NCI-H524 (cell line): ENCODE measurements at places on chromosomes 5 and 9.

DNA sequence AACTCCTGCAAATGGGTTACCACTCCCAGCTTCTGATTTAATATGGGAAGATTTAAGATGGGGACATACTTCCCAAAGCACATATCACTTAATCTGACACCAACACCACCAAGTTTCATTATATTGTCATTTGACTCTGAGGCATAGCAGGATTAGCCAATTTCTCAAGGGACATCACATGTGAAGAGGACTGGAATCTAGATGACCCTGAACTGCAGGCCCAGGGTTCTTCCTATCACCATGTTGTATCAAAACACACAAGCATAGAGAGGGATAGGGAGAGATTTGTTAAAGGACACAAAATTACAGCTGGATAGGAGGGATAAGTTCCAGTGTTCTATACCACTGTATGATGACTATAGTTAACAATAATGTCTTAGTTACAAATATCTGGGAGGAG is 168.3 kb upstream of the PPP2R2B start:
- no peak for DNase-seq

DNA sequence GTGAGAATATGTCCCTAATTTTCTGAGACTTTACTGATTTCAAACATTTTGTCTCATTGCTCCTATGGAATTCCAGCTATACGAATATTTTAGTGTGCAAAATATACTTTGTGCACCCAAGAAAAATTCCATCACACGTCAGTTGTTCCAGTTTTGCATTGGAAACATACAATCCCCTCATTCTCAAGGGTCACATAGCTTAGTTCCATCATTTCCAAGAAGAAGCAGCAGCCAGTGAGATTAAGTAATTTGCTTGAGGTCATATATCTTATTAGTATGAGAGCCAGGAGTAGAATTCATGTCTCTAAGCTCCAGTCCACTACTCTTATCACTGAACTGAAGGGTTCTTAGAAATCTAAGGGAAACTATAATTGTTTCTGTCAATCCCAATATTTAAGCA is 746.7 kb upstream of the C9orf72 start:
- peak; percentile 42 for DNase-seq

DNA sequence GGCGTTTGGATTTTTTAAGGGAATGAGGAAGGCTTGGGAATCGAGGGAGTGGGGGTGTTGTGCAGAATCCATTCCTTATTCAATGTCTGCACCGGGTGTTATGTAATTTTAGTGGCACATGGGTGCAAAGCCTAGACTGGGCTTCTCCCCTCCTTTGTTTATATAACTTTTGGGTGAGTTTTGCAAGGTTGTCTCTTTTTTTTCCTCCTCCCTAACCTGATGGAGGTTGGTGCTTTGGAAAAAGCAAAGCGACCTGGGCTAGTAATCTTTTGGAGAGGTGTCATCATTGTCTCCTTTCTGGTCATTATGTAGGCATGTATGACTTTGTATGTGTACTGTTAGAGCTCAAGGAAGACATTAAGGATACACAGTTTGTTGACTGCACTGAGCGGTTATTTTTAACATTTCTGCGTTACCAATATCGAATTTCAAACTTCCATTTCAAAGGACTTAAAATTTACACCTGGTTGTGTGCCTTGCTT is 3.1 kb downstream of the SMARCA2 start:
- peak; percentile 28 for DNase-seq

DNA sequence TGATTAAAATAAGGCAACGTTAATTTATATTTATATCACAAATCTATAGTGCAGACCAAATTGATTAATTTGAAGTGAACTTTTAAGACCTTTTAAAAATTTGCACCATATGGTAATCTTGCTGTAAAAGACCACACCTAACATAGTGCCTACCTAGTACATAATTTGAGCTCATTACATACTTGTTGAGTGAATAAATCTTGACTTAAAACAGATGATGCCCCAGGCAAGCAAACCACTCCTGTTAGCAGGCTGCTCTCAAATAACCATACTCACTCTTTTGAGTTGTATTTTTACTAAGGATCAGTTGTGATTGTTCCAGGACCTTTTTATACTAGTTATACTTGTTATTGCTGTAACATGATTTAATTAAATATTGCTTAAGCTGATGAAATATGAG is 27.2 kb downstream of the CMYA5 start:
- no peak for DNase-seq

DNA sequence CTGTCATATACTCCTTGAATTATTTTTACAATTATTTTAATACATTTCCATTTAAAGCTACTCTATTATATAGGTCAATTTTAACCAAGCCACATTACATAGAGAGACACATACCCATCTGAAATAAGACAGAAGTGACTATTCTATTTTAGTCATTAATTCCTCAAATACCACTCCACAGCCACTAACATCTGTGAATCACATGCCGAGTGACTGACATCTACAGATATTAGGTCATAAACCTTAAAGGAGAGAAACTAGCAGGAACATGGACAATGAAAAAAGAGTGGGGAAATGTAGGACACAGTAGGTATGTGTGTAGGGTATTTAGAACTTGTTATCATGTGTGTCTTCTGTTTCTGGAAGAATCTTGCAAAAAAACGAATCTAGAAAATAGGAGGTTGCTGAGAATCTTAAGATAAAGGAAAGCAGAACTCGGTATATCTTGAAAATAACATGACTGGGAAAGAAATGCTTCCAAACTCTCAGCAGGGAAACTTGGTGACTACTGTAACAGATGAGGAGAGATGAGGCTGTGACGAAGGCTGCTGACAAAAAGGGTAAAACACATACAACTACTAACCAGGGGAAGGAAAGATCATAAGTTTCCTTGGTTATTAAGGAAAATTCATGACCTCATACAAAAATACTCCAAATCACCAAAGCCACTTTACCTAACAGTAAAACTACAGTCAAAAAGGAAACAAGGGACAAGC is 84.6 kb downstream of the PLPP1 start:
- no peak for DNase-seq

- DNase-seq: no peak
Measured at GRCh38 chr9:89680547-89681467, 76.0 kb downstream of the GADD45G start.

- DNase-seq: no peak
Measured at GRCh38 chr9:84123648-84124406, 143.2 kb downstream of the RMI1 start.

GRCh38 chr5:138961221-138961620 is 86.1 kb upstream of the LRRTM2 start:
- DNase-seq: peak; percentile 37

GRCh38 chr9:105118636-105119035 is 125.8 kb upstream of the SLC44A1 start:
- DNase-seq: no peak

- DNase-seq: peak; percentile 10
Measured at GRCh38 chr5:126499853-126500342, 76.7 kb downstream of the GRAMD2B start.

DNA sequence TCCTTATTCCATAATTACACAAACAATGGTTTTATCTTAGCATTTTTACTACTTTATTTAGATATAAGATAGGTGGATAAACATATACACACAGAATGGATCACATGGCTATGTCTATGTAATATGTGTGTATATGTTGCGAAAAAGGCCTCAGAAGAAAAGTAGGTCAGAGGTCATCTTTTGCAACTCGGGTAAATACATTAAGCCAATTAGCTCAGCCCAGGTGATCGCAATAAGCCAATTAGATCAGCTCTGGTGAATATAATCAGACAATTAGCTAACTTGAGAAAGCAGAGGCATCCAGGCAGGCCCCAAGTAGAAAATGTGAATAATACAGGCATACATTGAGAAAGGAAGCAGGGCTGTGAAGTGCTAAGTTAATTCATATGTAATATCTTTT is 24.3 kb downstream of the SLCO4C1 start:
- DNase-seq: no peak

DNA sequence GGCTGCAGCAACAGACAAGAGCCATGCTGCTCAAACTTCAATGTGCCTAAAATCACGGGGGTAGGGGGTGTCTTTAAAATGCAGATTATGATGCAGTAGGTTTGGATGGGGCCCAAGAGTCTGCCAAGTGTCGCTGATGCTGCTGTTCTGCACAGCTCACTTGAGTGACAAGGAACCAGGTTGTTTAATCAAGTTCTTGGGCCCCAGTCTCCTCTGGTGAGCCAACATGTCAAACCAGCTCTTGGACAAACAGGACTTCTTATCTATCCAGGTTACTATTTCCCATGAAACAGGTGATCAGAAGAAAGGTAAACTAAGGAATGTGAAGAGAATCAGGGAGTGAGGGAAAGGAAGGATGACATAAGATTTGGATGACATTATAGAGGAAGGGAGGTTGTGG is 78.0 kb downstream of the APBA1 start:
- no peak for DNase-seq

DNA sequence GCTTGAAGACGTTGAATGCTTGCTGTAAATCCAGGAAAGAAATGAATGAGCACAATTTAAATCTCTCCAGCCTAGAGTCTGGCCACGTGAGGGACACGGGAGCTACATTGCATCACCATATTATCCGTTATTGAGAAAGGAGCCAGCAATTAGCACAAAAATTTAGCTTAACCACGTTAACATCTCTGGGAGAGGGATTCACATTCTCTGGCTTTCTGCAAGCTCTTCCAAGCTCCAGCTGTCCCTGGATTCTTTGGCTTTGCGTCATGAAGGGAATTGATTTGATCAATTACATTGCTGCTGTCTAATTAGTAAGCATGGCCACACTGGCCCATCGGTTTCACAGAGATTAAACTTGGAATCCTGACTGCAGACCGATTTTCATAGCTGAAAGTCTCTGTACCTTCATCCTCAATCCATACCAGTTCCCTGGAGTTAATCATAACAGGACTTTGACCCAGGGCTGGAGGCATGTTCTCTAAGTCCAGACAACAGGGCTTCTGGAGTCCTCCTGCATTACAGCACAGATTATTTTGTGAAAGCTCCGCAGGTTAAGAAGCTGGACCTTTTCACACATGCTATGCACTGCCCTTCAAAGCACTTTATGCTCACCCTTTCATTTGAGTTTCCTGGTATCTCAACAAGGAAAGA is 31.6 kb downstream of the ADRA1B start:
- no peak for DNase-seq

DNA sequence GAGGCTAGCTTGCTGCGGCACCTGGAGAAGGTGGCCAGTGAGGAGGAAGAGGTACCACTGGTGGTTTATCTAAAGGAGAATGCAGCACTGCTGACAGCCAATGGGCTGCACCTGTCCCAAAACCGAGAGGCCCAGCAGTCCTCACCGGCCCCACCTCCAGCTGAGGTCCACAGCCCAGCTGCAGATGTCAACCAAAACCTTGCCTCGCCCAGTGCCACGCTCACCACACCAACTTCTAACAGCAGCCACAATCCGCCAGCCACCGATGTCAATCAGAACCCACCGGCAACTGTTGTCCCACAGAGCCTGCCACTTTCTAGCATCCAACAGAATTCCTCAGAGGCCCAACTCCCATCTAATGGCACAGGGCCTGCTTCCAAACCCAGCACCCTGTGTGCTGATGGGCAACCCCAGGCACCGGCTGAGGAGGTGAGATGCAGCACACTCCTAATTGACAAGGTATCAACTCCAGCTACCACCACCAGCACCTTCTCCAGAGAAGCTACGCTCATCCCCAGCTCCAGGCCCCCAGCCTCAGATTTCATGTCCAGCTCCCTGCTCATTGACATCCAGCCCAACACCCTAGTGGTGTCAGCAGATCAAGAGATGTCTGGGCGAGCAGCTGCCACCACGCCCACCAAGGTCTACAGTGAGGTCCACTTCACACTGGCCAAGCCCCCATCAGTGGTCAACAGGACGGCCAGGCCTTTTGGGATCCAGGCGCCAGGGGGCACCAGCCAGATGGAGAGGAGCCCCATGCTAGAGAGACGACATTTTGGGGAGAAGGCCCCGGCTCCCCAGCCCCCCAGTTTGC is 8.0 kb downstream of the SYNPO start:
- DNase-seq: no peak

- no peak for DNase-seq
Measured at GRCh38 chr9:92405818-92406217, 1.4 kb upstream of the OGN start.

- DNase-seq: no peak
Measured at GRCh38 chr5:154287136-154287535, 96.6 kb downstream of the GALNT10 start.

DNA sequence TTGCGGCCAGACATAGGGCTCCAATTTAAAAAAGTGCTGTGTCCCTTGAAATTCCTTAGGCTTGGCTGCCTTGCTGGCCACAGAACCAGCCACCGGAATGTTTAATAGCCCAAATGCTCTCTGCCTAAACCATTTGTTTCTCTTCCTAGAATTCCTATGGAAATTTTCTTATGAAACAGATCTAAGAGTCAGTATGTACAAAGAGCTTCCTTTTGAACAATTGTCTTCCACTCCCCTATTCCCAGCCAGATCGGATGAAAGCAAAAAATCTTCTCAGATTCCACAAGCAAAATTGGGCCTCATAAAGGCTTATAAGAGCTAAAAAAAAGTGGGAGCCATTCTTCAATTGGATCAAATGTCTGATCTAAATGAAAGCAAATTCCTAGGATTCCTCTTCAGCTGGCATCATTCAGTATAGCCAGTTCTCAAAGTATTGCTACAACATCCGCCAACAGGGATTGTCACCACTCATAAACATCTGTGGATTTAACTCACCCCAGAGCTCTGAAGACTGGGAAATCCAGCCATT is 104.3 kb downstream of the CEMIP2 start:
- no peak for DNase-seq

DNA sequence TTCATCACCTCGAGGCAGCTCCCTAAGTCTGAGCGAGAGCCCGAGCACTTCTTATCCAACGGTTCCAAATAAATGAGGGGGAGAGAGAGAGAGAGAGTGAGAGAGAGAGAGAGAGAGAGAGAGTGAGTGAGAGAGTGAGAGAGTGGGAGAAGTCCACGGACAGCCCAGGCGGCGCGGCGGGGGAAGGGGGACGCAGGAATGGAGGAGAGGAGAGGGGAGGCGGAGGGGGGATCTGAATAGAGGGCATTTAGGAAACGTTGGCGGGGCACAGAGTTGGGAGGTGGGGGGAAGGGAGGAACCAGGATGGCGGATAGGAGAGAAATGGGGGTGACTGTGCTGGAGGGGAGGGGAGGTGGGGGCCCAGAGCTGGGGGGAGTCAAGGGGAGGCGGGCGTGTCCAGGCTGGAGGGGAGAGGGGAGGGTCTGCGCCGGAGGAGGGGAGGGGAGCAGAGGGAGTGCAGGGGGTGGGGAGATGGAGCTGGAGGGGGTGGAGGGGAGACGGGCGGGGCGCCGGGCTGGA is 398 bp upstream of the BASP1 start:
- DNase-seq: peak; percentile 78

GRCh38 chr9:112896131-112896530 is 5.5 kb upstream of the SLC46A2 start:
- DNase-seq: no peak

GRCh38 chr5:104184264-104184663 is 621.7 kb upstream of the NUDT12 start:
- DNase-seq: no peak
